ENCODE measurements at places on chromosomes 7 and 10.

- DNase-seq = peak; percentile 80
Observed at GRCh38 chr10:132407846-132408278, 10.9 kb downstream of the PWWP2B start.

DNA sequence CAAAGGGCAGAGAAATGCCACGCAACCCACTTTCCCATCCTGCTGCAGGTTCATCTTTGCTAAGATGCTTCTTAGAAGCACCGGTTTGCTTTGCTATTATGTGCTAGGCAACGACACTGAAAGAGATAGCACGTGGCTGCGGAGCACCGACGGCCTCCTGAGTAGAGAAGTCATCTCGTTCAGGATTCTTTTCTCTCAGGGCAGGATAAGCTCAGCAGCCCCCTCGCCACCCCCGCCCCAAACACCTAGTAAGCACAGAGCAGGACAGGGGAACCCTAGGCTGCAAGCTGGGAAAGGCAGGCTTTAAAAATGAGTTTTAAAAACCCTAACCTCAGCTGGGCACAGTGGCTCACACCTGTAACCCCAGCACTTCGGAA is 15.0 kb downstream of the ASB13 start:
- DNase-seq = no peak

- no peak for DNase-seq
Observed at GRCh38 chr7:55036950-55037736, 18.3 kb downstream of the EGFR start.

DNA sequence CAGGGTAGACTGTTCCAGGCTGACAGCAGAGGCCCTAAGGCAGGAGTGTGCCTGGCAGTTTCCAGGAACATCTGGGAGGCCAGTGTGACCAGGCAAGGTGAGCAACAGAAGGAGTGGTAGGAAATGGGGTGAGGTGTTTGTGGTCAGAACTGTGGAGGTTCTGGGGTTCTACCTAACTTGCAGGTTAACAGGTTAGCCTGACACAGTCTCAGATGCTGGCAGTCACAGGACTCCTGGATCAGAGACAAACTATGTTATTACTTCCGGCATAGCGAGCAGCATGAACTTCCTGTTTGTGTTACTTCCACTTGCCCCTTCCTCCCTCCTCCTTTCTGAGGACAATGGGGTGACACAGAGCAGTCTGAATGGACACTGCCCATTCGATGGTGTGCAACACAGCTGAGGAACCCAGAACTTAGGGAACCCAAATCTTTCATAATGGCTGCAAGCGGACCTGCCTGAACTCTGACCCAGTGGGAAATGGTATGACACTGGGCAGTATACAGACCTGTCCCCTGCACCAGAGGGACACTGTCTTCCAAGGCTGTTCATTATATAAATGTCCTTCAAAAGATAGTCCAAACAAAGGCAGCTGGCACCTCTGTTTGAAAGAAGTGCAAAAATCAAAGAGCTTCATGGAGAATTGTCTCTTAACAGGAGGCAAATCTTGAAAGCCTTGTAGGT is 3.9 kb upstream of the SAR1A start:
- DNase-seq = peak; percentile 69

DNA sequence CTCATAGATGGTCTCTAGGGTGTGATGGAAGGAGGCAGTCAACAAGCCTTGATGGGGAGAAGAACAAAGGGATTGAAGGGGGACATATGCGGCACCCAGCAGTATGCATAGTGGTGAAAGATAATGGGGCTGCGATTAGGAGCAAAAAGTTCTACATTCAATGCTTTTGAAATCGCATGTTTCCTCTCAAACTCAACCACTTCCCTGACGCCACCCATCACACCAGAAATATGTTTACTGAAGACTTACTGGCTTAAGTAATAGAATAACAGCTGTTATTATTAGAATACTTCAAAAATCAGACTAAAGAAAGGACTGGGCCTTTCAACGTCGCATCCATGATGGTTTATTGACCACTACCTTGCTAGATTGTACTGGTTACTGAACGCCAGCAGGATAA is 31.5 kb downstream of the MKRN1 start:
- no peak for DNase-seq

DNA sequence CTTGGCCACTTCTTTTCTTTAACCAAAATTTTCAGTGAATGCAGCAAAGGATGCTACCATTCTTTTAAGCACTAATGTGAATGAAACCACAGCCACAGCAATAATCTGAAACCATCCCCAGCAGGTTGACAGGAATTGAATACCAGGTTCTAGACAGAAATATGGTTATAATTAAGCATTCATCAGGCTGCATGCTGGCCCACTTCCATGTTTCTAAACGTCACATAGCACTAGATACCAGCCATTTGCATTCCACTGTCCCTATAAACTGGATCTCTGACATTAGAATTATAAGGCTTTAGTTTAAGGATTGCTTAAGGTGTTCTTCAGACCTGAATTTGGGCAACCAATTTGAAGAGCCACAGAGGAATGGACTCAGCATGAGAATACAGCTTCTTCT is 340.8 kb upstream of the KLF6 start:
- no peak for DNase-seq

- no peak for DNase-seq
Observed at GRCh38 chr7:123622660-123623386, 21.2 kb downstream of the ASB15 start.

- DNase-seq = no peak
Observed at GRCh38 chr7:107932805-107933204, 41.8 kb downstream of the DLD start.

- DNase-seq = no peak
Observed at GRCh38 chr7:113125728-113126127, 7.4 kb upstream of the SMIM30 start.

DNA sequence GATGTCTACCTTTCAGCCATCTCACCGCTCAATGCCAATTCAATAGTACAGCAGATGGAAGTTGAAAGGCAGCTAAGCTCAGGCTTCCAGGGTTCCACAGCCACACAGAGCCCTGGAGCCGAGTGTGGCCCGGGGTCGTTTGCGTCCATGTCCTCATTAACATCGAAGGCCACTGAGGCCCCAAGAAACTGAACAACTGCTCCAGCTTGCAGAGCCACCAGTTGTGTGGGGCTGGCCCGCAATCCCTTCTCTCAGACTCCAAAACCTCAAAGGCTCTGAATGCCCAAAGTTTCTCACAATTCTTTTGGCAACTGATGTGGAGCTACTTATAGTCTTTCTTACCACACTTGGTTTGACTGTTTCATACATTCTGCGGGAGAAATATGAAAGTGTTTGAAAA is 31.1 kb downstream of the NOD1 start:
- no peak for DNase-seq

GRCh38 chr7:83143107-83143506 is 19.6 kb downstream of the PCLO start:
- no peak for DNase-seq

DNA sequence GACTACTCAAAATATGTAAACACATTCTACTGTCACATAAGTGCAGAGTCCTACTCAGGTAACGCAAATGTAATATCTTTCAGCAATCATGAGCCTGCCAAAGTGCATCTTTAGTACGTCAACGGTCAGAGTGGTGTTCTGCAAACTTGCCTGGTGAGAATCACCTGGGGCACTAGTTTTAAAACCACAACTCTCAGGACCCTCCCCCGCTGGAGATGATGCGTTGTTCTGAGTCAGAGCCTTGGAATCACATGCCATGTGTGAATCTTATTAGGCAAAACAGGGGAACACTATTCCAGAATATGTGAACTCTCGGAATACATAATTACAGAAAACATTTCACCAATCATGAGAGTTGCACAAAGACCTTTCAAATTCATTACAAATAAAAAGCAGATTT is 115.7 kb downstream of the TPK1 start:
- peak; percentile 89 for DNase-seq

DNA sequence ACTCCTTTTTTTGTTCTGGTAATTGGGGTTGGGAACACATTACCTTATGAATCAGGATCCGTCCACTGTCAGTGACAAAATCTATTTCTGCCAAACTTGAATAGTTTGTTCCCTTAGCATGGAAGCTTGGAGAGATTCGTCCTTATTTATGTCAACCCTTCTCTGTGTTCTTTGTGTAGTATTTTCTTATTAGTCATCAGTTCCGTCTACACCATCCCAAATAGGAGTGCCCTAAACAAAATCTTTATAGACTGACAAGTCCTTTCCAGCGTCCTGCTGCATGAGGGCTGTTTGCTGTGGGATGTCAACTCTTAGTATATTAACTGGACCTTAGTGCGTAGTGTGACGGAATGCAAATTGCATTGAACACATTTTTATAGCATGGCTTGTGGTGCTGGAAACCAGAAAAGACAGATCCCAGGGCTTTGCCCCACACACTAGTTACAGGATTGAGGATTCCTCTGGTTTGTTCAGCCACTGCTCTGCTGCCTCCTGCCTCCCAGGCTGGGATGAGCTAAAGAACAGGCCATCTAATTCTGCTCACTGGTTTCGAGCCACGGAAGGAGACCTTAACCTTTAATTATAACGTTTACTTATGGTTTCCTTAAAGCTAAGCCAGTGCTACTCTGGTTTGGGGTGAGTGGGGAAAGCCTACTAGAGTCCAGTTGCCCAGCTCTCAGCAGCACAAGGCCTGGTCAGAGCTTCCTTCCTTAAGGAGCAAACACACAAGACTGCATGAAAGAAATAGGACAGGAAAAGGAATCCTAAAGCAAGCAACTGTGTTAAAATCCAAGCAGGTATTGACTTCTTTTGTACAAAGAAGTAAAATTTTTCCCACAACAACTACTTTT is 194.4 kb downstream of the CCSER2 start:
- DNase-seq = peak; percentile 51

DNA sequence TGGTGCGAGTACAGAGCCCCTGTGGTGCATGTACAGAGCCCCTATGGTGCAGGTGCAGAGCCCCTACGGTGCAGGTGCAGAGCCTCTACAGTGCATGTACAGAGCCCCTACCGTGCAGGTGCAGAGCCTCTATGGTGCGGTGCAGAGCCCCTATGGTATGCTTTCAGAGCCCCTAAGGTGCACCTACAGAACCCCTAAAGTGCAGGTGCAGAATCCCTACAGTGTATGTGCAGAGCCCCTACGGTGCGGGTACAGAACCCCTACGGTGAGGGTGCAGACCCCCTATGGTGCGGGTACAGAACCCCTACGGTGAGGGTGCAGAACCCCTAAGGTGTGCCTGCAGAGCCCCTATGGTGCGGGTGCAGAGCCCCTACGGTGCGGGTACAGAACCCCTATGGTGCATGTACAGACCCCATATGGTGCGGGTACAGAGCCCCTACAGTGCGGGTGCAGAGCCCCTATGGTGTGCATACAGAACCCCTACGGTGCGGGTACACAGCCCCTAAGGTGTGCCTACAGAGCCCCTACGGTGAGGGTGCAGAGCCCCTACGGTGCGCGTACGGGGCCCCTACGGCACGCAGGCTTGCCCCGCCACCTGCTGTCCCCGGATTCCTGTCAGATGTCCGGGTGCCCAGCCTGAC is 53.5 kb downstream of the MGMT start:
- no peak for DNase-seq

DNA sequence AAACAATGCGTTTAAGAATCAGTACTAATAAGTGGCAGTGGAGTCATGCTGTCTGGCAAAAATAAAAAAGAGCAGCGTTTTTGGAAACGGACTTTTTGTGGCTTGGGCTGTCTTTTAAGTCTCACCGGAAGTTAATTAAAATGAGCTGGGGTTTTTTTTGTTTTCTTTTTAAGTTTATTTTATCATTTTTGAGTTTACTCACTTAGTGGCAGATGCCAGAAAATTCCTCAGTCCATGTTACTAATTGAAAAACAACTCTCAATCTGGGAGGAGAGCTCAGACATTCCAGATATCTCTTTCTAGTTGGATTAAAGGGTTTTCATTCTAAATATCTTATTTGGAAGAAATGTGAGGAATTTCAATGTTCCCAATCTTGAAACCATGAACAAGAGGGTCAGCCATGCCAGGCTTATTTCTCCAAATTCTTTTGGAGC is 133.8 kb upstream of the AGR3 start:
- no peak for DNase-seq

DNA sequence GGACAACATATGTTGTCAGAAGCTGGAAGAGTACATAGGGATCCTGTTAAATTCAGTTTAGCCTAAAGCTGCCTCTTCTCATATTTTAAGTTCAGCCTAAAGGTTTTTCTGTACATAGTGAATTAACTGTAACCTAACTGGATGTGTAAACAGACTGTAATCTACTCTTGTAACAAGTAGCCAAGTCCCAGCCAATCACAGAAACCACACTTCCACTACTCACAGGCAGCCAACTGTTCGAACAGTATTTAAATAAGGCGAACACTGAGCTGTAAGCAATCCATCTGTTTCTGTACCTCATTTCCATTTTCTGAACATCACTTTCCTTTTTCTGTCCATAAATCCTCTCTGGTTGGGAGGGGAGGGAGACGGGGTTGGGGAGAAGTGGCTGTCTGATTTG is 15.0 kb upstream of the STN1 start:
- DNase-seq = no peak

Data from PC-3 (cell line).